ENCODE measurements at places on chromosomes 5 and 9.

GRCh38 chr9:26657958-26658357 is 234.6 kb downstream of the CAAP1 start:
- DNase-seq: no peak

- DNase-seq: no peak
These were observed at the start of gene C5orf58 for GRCh38 chr5:170232786-170233185. Gene C5orf58 (plus strand): TSS chr5:170232985. CDS start chr5:170234977, 1,992 bp downstream.

DNA sequence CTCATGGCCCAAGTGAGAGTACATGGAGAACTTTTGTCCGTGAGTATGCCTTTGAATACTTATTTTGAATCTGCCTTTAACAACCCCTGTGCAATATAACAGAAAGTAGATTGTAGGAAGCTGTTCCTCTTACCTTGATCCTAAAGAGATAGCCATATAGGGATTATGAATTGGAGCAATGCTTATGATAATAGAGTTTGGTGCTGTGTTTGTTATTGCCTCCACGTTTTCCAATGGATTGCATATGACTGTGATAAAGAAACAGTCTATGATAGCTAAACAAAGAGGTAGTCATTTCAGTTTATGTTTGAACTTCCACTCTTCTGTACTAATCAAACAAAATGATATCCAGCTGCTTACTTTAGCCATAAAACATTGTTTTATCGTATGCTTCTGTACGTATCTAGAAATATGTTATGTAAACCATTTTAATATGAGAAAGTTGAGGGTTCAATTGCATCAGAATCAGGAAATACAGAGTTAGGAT is 199.6 kb upstream of the RGMB start:
- no peak for DNase-seq

- no peak for DNase-seq
These were observed 444.6 kb downstream of the PTPRD start for GRCh38 chr9:10168241-10168640.

GRCh38 chr5:34667705-34668104 is 11.6 kb downstream of the RAI14 start:
- no peak for DNase-seq

- DNase-seq: no peak
These were observed 175.5 kb upstream of the SPRY4 start for GRCh38 chr5:142500227-142500905.

DNA sequence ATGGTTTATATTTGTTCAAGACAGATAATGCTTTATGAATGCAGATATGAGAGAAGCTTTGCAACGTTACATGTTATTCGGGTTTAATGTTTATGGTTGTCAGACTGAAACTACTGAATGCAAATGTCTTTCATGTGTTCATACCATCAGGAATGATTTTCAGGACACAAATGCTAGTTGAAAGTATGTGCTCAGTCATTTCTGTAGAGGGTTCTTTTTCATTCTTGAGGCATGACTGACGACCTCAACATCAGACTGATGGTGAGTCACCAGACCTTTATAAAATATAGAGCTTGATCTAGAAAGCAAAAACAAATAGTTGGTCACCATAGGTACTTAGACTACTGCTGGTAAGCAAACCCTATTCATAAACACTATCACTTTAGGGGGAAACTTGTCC is 287.3 kb upstream of the NUDT12 start:
- no peak for DNase-seq

- no peak for DNase-seq
These were observed 44.2 kb downstream of the DBH start for GRCh38 chr9:133680250-133680975.

- no peak for DNase-seq
These were observed 759 bp upstream of the SUSD1 start for GRCh38 chr9:112175796-112176315.

GRCh38 chr5:94691949-94692348 is 73.5 kb downstream of the SLF1 start:
- DNase-seq: no peak

DNA sequence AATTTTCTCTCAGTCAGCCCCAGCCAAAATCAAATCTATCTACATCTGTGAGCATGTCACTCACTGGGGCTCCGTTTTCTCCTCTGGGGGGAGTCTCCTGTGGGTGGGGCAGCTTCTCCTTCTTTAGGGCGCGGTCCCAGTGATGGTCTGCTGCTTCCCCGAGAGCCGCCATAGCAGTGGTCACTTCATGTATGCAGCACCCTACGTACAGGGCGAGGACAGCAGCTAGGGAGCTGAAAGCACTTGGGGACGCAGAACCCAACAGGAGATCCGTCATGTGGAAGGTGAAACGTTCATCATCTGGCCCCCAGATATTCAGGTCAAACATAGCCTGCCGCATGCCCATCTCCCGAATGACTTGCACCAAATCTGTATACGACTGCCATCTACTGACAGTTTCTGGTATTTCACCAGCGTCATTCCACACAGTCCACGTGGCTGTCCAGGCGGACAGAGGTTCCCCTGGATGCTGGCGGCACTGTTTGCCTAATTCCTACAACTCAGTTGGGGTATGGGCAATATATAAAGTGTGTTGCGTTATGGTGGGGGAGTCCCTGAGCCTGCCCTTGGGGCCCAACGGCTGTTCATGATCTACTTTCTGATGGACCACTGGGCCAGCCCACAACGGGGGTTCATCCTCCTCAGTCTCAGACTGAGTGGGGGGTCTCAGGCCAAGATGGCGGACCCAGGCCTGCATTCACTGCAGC is 795.0 kb downstream of the EFNA5 start:
- no peak for DNase-seq

- no peak for DNase-seq
These were observed 55.2 kb upstream of the TMEM215 start for GRCh38 chr9:32728181-32728580.

- DNase-seq: no peak
These were observed 127.4 kb upstream of the ADRA1B start for GRCh38 chr5:159788835-159789331.

GRCh38 chr9:127729522-127730256 is 5.4 kb downstream of the TOR2A start:
- no peak for DNase-seq

GRCh38 chr9:123453076-123453667 is 97.2 kb downstream of the CRB2 start:
- no peak for DNase-seq

DNA sequence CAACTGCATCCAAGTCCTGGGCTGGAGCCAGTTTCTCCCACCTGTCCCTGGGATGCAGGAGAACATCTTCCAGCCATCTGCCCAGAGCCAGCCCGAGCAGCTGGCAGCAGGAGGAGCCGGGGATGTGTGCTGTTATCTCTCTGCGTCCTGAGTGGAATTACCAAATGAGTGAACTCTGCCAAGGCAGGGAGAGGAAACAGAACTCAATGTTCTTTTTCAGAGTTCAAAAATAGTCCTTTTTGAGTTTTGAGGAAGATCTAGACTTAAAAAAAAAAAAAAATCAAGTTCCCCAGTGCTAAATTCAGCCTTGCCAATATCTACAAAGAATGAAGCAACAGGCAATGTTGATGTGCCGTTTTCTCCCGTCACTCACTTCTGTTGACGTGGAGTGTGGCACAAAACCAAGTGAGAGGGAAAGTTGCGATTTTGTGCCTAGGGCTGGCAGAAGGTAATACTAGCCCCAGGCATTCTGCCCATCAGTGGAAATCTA is 56.2 kb downstream of the TMOD1 start:
- DNase-seq: no peak

DNA sequence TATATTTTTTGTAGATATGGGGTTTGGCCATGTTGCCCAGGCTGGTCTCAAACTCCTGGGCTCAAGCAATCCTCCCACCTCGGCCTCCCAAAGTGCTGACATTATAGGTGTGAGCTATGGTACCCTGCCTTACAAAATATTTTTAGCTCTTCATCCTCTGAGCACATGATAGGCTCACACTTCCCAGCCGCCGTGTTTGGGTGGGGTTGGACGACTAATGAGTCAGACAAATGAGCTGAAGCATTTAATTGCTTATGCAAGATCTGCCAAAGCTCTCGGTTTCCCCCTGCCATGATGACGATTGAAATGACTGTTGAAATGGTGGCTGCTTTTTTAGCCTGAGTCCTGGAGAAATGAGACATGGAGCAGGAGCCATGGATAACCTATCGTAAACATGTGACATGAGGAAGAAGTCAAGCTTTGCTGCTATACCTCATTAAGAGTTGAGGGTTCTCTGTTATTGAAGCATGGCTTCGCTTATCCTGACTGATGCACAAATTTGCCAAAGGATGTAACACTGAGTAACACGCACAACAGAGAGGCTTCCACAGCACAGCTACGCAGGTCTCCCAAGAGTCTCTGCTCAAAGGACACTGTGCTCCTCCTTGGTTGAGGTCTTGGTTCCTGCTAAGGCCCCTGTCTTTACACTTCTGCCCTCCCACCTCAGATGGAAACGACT is 48.2 kb upstream of the GFPT2 start:
- DNase-seq: no peak

DNA sequence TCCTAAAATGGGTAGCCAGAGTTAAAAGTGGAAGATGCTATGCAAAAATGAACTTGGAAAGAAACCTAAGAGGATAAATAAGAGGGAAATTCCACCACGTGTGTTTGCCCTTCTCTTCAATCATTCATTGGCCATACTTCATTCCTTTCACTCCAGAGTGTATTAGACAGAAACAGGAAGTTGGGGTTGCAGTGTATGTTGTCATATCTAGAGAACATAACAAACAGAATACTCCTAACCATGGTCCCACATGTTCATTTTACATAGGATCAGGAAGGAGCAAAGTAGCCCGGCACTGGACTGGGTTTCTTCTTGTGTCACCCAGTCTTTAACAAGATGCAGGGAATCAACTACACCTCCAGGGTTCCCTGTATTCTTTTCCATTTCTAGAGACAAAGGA is 7.6 kb upstream of the GPBP1 start:
- no peak for DNase-seq

DNA sequence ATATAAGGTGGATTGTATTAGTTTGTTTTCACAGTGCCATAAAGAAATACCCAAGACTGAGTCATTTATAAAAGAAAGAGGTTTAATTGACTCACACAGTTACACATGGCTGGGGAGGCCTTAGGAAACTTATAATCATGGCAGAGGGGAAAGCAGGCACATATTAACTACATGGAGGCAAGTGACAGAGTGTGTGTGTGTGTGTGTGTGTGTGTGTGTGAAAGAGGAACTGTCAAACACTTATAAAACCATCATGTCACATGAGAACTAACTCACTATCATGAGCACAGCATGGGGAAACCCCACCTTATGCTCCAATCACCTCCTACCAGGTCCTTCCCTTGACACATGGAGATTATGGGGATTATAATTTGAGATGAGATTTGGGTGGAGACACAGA is 118.6 kb downstream of the SPEF2 start:
- DNase-seq: no peak

DNA sequence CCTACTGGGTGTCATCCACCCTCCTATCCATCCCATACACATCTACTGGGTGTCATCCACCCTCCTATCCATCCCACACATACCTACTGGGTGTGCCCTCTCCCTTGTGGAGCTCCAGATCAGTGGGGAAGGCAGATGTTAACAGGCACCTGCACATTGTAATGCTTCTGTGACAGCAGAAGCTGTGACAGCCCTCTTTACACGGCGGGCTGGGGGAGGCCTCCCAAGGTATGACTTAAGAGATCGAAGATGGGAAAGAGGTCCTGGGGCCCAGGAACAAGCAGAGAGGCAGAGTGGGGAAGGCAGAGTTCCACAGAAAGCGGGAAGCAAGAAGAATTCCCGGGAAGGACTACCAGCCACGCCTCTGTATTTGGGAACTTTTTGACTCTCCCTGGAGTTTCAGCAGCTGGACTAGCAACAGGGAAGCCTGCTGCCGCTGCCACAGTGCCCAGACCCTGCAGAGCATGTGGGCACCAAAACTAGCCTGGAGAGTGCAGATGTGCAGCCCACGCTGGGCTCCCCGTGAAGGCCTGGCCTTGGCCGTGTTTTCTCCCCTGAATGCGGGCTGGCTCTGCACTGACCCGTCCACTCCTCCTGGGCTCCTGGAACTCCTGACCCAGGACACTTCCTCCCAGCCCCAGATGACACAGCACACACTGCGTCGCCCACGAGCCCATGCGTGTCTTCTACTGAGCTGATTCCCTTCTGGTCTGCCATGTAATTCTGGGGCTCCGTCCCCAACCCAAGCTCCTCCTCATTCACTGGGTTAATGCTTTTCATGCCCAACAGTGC is 9.3 kb downstream of the TOR1A start:
- no peak for DNase-seq

GRCh38 chr9:19232823-19233194 is 2.3 kb downstream of the DENND4C start:
- DNase-seq: no peak

- no peak for DNase-seq
These were observed 205.8 kb downstream of the GABBR2 start for GRCh38 chr9:98502976-98503325.

DNA sequence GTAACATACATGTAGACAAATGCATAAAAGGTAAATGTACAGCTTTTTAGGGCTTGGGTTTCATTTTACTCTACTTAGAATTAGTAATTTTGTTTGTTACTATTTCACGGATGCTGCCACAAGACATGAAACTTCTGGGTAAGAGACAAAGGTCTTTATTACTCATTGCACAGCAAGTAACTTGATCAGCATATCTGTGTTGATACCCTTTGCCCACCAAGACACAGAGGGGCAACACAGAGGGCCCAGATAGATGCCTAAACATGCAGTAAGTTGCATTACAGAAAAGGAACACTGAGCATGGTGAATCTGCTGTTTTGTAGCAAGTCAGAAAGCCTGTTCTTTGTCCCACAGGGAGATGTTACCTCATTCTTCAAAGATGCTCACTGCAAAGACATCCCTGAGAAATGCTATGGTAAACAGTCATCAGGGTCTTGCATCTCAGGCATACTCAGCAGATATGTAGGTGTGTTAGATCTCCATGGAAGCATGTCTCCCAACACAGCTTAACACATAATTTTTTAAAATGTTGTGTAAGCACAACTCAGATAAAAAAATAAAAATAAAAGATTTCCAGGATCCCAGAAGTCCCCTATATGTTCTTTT is 10.3 kb downstream of the ITGA2 start:
- DNase-seq: no peak

DNA sequence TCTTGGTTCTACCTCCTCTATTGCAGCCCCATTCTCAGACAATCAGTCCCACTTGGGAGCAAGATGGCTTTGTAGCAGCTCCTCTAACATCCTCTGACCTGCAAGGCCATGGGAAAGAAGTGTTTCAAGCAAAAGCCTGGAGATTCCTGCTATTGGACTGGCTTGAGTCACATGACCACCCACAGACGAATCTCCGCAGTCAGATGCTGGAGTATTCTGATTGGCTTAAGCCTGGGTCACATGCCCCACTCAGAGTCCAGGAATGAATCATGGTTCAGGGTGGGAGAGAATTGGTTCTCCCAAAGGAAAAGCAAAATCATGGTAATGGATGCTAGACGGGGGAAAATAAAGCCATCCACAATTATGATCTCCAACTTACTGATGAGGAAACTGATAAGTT is 22.6 kb upstream of the LMX1B start:
- DNase-seq: no peak

- DNase-seq: no peak
These were observed 98.9 kb upstream of the CPEB4 start for GRCh38 chr5:173789031-173789920.
